ENCODE measurements at places on chromosomes 5 and 9. TPM values are rescaled to one million over a fixed set of nuclear protein-coding genes. Genes with fewer than 3 reads are reported as not detected.

DNA sequence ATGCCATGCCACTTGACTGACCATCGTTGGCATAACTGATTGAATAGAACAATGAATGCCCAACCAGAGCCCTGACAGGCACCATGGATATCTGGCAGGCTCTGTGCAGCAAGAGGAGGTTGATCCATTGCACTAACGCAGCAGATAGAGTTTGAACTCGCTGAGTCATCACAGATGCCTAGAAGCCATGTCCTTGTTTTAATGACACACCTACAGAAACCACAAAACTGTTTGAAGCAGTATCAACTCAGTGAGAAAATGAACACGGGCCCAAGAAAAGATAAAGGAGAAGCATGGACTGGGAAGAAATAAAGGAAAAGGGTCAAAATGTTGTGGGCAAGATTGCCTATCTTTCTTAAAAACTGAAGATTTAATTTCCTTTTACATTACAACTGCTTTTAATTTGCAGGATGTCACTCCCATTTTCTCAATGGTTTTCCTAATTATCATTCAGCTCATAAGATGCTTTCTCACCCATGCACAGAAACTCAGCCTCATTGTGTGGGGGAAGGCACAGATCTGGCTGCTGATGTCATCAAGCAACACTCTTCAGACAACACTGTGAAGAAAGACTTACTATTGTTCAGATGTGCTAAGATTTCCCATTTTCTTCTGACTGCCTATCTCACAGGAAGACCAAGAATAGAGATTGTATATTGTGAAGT, 129.0 kb downstream of the PIK3R1 start:
- H3K27me3 ChIP-seq, result no peaks in the 10 kb centered on the region
- H3K36me3 ChIP-seq, result no peaks in the 10 kb centered on the region
- H3K27ac ChIP-seq, result no peak overlapping the region

DNA sequence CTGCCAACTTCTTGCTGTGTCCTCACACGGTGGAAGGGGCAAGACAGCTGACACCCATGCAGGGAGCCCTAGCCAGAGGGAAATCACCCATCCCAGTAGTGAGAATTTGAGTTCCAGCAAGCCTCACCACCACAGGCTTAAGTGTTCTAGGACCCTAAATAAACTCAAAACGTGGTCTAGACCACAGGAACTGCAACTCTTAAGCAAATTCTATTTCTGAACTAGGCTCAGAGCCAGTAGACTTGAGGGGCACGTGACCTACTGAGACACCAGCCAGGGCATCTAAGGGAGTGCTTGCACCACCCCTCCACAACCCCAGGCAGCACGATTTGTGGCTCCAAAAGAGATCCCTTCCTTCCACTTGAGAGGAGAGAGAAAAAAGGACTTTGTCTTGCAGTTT, 96.0 kb upstream of the PHF24 start:
- DNase-seq, result no peak
- H3K4me3 ChIP-seq, result no peak overlapping the region
- no peak overlapping the region for H3K27ac ChIP-seq

- no peaks in the 10 kb centered on the region for H3K27me3 ChIP-seq
- no peaks in the 10 kb centered on the region for H3K4me1 ChIP-seq
- H3K4me3 ChIP-seq, result no peak overlapping the region
- DNase-seq, result no peak
- H3K27ac ChIP-seq, result no peak overlapping the region
- no peaks in the 10 kb centered on the region for H3K36me3 ChIP-seq
Measured at GRCh38 chr5:15585128-15585527, 85.1 kb downstream of the FBXL7 start.

- H3K4me3 ChIP-seq, result no peak overlapping the region
- DNase-seq, result no peak
- no peaks in the 10 kb centered on the region for H3K27me3 ChIP-seq
- H3K4me1 ChIP-seq, result no peaks in the 10 kb centered on the region
Measured at GRCh38 chr5:148145916-148146315, 22.4 kb upstream of the SPINK14 start.

Gene PCDHGA4
- 3.9 TPM for total RNA-seq

DNA sequence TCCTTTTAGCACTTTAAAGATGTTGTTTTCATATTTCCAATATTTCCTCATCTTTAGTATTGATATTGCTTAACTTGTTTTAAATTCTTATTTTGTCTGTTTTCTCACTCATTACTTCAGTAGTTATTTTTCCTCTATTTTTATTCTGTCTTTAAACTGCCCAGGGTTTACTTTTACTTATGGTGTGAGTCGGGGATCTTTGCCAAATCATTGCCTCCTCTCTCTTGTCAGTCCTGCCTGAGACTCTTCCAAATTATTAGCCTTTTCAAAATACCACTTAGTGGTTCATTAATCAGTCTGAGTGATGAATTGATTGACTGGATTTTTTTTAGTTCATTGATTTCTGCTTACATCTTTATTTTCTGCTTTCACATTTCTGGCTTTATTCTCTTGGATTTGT, 72.9 kb downstream of the SH3GL2 start:
- H3K4me1 ChIP-seq, result no peaks in the 10 kb centered on the region
- no peak overlapping the region for H3K4me3 ChIP-seq
- DNase-seq, result no peak
- H3K27ac ChIP-seq, result no peak overlapping the region

GRCh38 chr5:119290161-119290569, 65.7 kb upstream of the TNFAIP8 start:
- H3K27ac ChIP-seq, result no peak overlapping the region
- no peaks in the 10 kb centered on the region for H3K27me3 ChIP-seq
- H3K4me1 ChIP-seq, result peaks cover 36% of the 10 kb centered on the region
- no peaks in the 10 kb centered on the region for H3K36me3 ChIP-seq
- no peak for DNase-seq
